HT-29 (cell line): ENCODE measurements at places on chromosomes 5 and 9.

DNA sequence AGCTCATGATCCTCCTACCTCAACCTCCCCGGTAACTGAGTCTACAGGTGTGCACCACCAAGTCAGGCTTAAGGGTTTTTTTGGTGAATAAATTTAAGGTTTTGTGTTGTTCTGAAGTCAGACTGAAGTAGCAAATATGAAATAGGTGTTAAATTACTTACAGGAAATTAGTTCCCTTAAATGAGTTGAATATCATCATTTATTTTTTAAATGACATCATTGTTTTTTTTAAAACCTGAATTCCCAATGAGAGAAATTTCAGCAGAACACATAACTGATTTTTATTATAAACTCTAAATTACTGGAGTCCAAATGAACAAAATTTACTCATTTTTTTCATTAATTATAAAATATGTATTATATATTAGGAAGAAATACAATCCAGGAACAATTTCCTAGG lies 33.0 kb upstream of the NRG2 start:
- no peak for DNase-seq

GRCh38 chr5:179616002-179616594 lies 7.4 kb downstream of the HNRNPH1 start:
- DNase-seq: no peak

- DNase-seq: no peak
Observed at GRCh38 chr5:89722538-89722937, 687.0 kb downstream of the CETN3 start.

DNA sequence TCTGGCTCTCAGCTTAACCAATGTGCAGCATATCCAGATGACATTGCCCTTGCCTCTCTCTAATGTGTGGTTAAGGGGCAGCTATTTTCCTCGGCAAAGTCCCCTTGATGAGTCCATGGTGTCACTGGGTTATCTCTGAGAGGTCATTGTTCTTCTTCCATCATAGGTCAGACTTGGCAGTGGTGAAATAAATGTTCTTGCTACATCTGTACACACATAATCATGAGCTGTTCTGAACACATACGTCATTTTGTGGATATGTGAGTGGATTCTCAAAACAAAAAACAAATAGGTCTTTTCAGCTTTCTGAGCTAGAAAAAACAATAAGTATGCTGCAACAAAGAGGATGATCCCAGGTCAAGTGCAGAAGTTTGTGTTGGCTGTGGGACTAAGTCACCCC lies 134.7 kb upstream of the PTPN3 start:
- DNase-seq: no peak

DNA sequence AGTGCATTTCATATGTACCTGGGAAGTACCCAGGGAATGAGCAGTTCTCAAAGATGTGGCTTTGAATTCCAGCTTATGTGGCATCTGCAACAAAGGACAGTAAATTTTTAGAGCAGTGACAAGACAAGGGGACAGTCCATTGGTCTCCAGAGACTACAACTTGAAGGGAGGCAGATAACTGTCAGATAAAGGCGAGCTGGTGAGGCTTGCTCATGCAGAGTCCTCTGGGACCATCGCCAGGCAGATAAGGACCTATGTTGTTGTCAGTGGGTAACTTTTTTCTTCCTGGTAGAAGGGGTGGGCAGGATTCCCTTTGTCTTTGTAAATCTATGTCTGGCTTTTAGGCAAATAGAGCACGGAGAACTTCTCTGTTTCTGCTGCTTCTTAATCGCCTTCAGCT lies 120.2 kb downstream of the ICE1 start:
- no peak for DNase-seq

GRCh38 chr9:8845376-8845775 lies 1045.8 kb upstream of the DMAC1 start:
- no peak for DNase-seq

DNA sequence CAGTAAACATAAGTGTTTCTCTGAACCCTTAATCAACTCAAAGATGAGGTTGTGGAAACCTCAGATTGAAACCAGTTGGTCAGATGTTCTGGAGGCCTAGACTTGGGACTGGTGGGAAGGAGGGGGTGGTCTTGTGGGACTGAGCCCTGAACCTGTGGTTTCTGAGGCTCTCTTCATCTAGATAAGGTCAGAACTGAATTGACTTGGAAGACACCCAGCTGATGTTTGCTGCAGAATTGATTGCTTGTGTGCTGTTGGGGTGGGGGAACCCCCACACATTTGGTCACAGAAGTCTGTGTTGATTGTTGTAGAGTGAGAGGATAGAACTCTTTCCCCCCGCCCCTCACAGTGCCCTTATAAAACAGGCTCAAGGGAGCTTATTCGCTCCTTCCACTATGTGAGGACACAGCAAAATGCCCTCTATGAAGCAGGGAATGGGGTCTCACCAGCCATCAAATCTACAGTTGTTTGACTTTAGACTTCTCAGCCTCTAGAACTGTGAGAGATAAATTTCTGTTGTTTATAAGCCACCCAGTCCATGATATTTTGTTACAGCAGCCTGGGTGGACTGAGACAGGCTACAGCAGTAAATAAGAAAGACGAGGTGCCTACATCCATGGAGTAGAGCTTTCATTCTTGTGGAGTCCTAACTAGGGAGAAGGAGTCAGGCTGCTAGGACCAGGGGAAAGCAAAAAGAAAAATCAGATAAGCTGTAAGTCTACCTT lies 25.7 kb upstream of the UGCG start:
- DNase-seq: no peak
